Left kidney (tissue), 8 donors: ENCODE measurements at places on chromosomes 11 and 22. TPM values are rescaled to one million over a fixed set of nuclear protein-coding genes. Genes with fewer than 3 reads are reported as not detected.

- DNase-seq, result no peak
These were observed 44.5 kb downstream of the RAB6A start for GRCh38 chr11:73716153-73717056.

DNA sequence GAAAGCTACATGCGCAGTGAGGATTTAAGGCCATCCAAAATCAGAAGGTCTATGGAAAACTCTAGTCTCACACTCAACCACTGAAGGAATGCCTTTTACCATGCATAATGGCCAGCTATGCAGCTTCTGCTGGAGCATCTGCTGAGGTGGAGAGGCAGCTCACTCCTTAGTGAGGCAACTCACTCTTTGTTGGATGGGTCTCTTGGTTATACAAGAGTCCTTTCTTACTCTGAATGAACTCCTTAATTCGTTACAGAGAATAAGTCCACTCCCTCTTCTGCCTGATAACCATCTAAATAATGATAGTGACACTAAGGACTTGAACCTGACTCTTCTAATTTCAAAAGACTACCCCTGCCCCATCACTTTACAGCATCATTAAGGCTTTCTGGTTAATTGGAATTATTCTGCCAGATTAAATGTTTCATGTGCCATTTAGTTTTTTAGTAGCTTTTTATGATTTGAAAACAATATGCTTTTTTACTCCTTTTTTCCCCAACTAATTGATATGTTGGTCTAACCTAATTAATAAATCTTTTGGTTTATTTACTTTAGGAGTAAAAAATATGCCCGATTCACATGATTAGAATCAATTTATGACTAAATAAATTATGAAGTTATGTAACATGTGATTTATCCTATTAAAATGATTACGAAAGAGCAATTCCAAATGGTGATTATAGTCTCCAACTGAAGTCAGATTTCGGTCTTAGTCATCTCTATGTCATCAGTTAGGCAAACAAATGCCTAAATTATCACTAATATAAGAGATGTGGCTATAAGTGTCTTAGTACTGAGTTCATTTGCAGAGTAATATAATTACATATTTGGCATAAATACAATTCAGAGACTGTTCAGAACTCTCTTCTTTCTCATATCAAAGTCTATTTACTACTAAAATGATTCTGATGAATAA is 286.7 kb upstream of the CCDC90B start:
- DNase-seq, result no peak

- DNase-seq, result no peak
These were observed at the start of gene MISFA for GRCh38 chr11:18599739-18600230. TSS of gene MISFA (plus strand) at chr11:18599789. CDS start at chr11:18599929, 140 bp downstream.

Gene A4GALT
- 16.8 TPM for polyA plus RNA-seq

Gene AQP11
- 6.3 TPM for polyA plus RNA-seq

Gene PANX3
- polyA plus RNA-seq, result not detected
